Lung (tissue), 17 donors: ENCODE measurements at places on chromosomes 4 and X. TPM values are rescaled to one million over a fixed set of nuclear protein-coding genes. Genes with fewer than 3 reads are reported as not detected.

Gene NPY1R
- 0.07 TPM for polyA plus RNA-seq

Gene F8A1
- 33.9 TPM for polyA plus RNA-seq

Gene EPHA5
- not detected for polyA plus RNA-seq

Gene FGA
- polyA plus RNA-seq, result 17.3 TPM

Gene RBMXL3
- not detected for polyA plus RNA-seq

Gene GATA1
- 0.63 TPM for polyA plus RNA-seq

Gene MAGEA6
- not detected for polyA plus RNA-seq

Gene RNF150
- 0.18 TPM for polyA plus RNA-seq

Gene CLTRN
- 1.6 TPM for polyA plus RNA-seq

Gene DMP1
- not detected for polyA plus RNA-seq

Gene TMEM47
- polyA plus RNA-seq, result 8.2 TPM

Gene SATL1
- polyA plus RNA-seq, result 0.02 TPM

Gene RAB40AL
- 0.05 TPM for polyA plus RNA-seq

Gene GPC4
- 19.5 TPM for polyA plus RNA-seq

Gene GPRASP1
- polyA plus RNA-seq, result 0.74 TPM

Gene ZNF732
- polyA plus RNA-seq, result 0.02 TPM

Gene ANKRD50
- 6.5 TPM for polyA plus RNA-seq

Gene SSX2
- polyA plus RNA-seq, result not detected
